ENCODE measurements at places on chromosomes 6 and 20.

DNA sequence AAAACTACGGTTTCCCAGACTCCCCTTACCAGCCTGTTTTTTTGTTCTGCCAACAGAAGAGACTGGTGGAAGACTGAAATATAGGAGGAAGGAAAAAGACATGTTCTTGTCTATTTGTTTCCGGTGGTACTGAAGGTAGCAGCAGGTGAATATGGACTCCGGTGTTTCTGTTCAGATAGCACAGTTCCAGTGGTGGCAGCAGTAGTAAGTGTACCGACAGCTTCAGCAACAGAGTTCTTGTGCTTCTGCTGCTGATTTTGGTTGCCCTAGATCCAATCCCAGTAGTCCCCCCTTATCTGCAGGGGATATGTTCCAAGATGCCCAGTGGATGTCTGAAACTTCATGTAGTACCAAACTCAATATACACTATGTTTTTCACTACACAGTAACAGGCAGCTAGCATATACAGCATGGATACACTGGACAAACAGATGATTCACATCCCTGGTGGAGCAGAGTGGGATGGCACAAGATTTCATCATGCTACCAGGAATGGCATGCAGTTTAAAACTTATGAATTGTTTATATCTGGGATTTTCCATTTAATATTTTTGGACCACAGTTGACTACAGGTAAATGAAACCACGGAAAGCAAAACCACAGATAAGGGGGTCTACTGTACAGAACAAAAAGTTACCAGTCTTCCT lies 301.8 kb downstream of the BTBD9 start:
- DNase-seq = no peak

DNA sequence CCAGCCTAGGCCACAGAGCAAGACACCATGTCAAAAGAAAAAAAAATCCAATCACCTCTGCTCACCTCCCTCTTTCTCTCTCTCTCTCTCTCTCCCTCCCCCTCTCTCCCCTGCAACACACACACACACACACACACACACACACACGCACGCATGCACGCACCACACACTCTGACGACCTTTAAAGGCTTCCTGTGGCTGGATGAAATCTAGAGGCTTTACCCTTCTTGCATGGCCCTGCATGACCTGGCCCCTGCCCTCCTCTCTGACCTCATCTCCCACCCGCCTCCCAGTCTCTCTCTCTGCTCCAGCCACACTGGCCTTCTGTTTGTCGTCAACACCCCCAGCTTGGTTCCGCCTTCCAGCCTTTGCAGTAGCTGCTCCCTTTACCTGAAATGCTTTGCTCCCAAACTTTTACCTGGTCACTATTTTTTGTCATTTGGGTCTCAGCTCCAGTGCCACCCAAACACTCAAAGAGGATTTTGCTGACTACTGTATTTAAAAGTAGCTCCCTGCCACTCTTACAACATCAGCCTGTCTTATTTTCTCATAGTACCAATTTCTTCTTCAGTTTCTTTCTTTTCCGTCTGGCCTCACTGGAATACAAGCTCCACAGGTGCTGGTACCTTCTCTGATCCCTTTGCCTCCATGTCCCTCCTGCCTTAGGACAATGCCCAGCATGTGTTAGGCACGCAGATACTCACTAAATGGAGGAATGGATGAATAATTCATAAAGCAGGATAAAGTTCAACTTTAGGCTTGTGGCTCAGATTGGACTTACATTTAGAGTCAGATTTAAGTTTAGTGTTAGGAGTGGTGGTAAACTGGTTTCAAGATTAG lies 4.3 kb upstream of the LTA start:
- no peak for DNase-seq

- DNase-seq = no peak
Measured at GRCh38 chr6:13526727-13527670, 39.6 kb upstream of the GFOD1 start.

DNA sequence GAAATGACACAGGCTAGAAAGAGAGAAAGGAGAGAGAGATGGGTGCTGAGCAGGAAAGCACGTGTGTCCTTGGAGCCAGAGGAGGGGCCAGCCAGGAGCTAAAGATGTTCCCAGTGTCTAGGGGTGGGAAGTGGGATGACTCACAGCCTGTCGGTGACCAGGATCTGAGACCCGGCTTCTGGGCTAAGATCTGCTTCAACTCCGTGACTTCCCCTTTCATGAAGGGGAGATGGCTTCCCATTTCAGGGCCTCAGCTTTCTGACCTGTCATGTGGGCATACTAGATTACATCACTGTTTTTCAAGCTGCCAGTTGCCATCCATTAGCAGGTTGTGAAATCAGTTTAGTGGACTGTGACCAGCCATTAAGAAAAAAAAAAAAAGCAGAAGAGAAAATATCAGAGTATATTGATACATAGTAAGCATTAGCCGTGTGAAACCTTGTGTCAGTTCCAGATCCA lies 5.4 kb downstream of the TGM3 start:
- no peak for DNase-seq

DNA sequence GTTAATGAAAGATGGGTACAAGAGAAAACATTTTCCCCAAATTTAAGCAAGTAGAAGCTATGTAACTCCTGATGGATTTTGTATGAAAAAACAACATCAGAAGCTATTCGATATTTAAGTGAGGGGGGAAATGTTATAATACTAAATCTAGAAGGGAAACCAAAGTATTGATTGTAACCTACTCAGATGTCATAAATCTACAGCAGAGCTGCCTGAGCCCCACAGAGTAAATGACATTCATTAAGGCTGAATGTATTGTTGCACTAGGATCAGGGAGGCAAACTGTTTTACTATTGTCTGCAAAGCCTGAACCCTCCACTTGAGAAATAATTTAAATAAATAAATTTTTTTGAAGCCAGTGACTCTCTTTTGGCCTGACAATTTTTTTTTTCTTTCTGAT lies 19.3 kb downstream of the ANKRD6 start:
- DNase-seq = no peak
